ENCODE measurements at places on chromosomes 12 and 14.

GRCh38 chr14:92519246-92520101, 5.9 kb downstream of the RIN3 start:
- no peak for DNase-seq

DNA sequence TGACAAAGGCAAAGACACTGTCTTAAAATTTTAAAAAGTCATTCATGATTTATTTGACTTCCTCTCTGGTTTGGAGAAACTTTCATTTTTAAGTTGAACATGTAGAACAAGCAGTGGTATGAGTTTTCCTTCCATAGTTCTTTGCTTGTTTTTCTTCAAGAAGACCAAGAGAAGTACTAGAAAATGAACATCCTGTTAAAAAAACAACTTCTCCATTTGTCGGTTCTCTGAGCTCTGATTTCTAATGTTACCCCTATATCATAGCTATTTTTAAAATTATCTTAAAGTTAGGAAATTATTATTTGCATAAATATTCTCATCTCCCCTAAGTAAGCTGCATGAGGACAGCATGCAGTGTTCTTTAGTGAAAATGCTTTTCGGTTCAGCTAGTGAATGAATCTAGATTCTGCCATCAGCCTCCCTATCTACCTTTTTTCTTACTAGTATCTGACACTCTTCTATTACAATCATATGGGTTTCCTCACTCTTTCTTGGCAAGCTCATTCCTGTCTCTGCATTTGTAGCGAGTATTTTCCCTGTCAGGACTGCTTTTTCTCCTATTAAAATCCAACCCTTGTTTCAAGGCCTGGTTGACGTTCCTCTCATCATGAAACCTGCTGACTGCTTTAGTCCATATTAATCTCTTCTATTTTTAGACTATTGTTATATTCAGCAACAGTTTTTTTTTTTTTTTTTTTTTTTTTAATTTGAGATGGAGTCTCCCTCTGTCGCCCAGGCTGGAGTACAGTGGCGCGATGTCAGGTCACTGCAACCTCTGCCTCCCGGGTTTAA, 15.8 kb downstream of the DIP2B start:
- DNase-seq: no peak

DNA sequence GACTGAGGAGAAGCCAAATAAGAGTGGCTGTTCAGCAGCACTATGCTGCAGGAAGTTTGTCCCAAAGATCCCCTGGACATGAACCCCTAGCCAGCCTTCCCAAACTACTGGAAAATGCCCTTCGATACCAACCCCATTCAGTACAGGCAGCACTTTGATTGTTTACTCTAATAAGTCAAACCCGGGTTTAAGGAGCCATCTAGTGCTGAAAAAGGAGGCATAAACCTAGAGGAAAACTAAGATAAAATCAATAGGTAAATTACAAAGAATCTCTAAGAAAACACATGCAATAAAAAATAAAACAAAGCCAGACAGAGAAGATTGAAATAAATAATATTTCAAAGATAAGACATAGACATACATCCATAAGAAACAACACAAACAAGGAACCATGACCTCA, 771.6 kb downstream of the RPS29 start:
- no peak for DNase-seq

- DNase-seq: no peak
Observed at GRCh38 chr14:35167496-35167895, 45.1 kb downstream of the PRORP start.

- no peak for DNase-seq
Observed at GRCh38 chr12:118010903-118011302, 5.6 kb upstream of the RFC5 start.

- no peak for DNase-seq
Observed at GRCh38 chr14:99037777-99038430, 234.1 kb downstream of the BCL11B start.

- DNase-seq: no peak
Observed at GRCh38 chr12:51326698-51327439, 2.9 kb upstream of the BIN2 start.

All from ureter (tissue), 1 donor.